Right cardiac atrium (tissue), 5 donors: ENCODE measurements at places on chromosomes 16 and 17. TPM values are rescaled to one million over a fixed set of nuclear protein-coding genes. Genes with fewer than 3 reads are reported as not detected.

PRSS22 gene
- not detected for polyA plus RNA-seq

USP43 gene
- polyA plus RNA-seq: 0.07 TPM

TP53TG3F gene
- polyA plus RNA-seq: not detected

CSNK1D gene
- polyA plus RNA-seq: 61.7 TPM

NTN1 gene
- polyA plus RNA-seq: 90.5 TPM

MAP3K14 gene
- polyA plus RNA-seq: 10.8 TPM

CCL7 gene
- not detected for polyA plus RNA-seq

KRT36 gene
- not detected for polyA plus RNA-seq

IGF2BP1 gene
- polyA plus RNA-seq: not detected

SYCE1L gene
- 0.70 TPM for polyA plus RNA-seq

PDXDC1 gene
- polyA plus RNA-seq: 31.5 TPM

EMC8 gene
- 13.8 TPM for polyA plus RNA-seq

FBXW10B gene
- polyA plus RNA-seq: 0.70 TPM

C17orf100 gene
- polyA plus RNA-seq: 1.0 TPM
